Immature natural killer cell (primary cell): ENCODE measurements at places on chromosomes 11 and 22. TPM values are rescaled to one million over a fixed set of nuclear protein-coding genes. Genes with fewer than 3 reads are reported as not detected.

DNA sequence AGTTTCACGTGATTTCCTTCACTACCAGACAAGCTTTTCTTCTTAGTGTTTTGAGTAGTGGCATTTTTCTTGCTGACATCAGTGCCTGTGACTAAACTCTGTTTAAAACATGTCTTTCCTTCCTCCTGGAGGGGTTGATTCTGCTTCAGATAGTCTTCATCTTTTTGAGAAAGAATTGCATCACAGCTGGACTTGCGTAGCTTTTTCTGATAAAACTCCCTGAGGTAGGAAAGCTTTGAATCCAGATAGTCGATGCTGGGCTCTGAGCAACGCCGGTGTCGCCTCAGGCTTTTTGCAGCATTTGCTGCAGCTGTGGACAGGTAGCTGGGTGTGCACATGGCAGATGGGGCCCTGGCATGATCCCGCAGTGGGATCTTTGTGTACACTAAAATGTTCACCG is 131.7 kb downstream of the ARHGAP20 start:
- H3K27ac ChIP-seq, result no peak overlapping the region
- H3K27me3 ChIP-seq, result no peaks in the 10 kb centered on the region
- no peaks in the 10 kb centered on the region for H3K4me1 ChIP-seq

- no peaks in the 10 kb centered on the region for H3K4me1 ChIP-seq
- H3K4me3 ChIP-seq, result no peak overlapping the region
- H3K27ac ChIP-seq, result peak overlapping the region; percentile 35
- peaks cover 45% of the 10 kb centered on the region for H3K36me3 ChIP-seq
- peak; percentile 51 for DNase-seq
Measured at GRCh38 chr22:23289851-23290724, 109.8 kb downstream of the BCR start.

GRCh38 chr11:70694371-70694770 is 296.0 kb downstream of the CTTN start:
- peaks cover 6% of the 10 kb centered on the region for H3K27me3 ChIP-seq
- H3K4me3 ChIP-seq, result no peak overlapping the region
- no peak overlapping the region for H3K27ac ChIP-seq
- H3K36me3 ChIP-seq, result no peaks in the 10 kb centered on the region
- no peaks in the 10 kb centered on the region for H3K4me1 ChIP-seq

SMIM35 gene
- 1.1 TPM for polyA plus RNA-seq

WT1 gene
- polyA plus RNA-seq, result not detected

GRCh38 chr11:125055107-125055715 is 7.9 kb upstream of the SLC37A2 start:
- no peak overlapping the region for H3K27ac ChIP-seq
- H3K4me1 ChIP-seq, result no peaks in the 10 kb centered on the region
- no peak for DNase-seq

PATE4 gene
- polyA plus RNA-seq, result not detected

GRCh38 chr11:14949437-14950147 is 22.6 kb downstream of the CALCA start:
- no peaks in the 10 kb centered on the region for H3K36me3 ChIP-seq
- H3K27me3 ChIP-seq, result no peaks in the 10 kb centered on the region
- no peak for DNase-seq
- no peak overlapping the region for H3K4me3 ChIP-seq
- H3K4me1 ChIP-seq, result no peaks in the 10 kb centered on the region

DNA sequence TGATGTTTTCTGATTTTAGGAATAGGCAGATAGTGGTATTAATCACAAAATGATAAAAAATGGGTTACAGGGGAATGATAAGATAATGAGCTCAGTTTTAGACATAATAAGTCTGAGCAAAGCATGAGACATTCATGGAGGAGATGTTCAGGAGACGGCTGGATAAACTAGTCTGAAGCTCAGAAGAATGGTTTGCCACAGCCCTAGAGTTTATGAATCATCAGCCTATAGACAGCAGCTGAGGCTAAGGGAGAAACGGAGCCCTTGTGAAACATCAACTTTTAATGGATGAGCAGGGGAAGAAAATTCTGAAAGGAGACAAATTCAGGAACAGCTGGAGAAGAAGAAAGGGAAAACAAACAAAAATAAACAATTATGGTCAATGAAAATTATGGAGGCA is 87.2 kb downstream of the RELT start:
- no peaks in the 10 kb centered on the region for H3K27me3 ChIP-seq
- no peak for DNase-seq
- H3K27ac ChIP-seq, result no peak overlapping the region
- peaks cover 5% of the 10 kb centered on the region for H3K36me3 ChIP-seq
- H3K4me1 ChIP-seq, result peaks cover 7% of the 10 kb centered on the region
- no peak overlapping the region for H3K4me3 ChIP-seq

TTC17 gene
- polyA plus RNA-seq, result 47.7 TPM

DNA sequence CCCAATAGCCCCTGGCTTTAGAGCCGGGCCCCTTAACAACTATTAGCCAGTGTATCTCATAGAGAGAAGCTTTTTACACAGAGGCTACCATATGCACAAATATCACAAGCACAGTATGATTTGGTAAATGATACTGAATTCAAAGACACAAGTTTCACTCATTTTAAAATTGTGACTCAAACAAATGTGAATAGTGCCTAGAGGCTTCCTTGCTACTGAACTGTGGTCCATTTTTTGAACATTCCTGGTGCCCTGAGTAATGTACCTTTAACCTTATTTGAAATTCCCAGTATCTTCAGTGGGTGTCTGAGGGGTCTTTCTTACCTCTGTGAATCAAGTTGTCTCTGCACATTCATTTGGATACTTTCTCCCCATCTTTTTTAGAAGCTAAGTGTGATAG is 156.2 kb downstream of the MAML2 start:
- H3K36me3 ChIP-seq, result peaks cover 4% of the 10 kb centered on the region
- no peak for DNase-seq
- peaks cover 63% of the 10 kb centered on the region for H3K4me1 ChIP-seq

GRCh38 chr11:121741761-121742361 is 289.1 kb upstream of the SORL1-AS1 start:
- H3K27ac ChIP-seq, result no peak overlapping the region
- H3K4me3 ChIP-seq, result no peak overlapping the region
- no peaks in the 10 kb centered on the region for H3K4me1 ChIP-seq
- peaks cover 25% of the 10 kb centered on the region for H3K36me3 ChIP-seq
- DNase-seq, result no peak
- no peaks in the 10 kb centered on the region for H3K27me3 ChIP-seq

DNA sequence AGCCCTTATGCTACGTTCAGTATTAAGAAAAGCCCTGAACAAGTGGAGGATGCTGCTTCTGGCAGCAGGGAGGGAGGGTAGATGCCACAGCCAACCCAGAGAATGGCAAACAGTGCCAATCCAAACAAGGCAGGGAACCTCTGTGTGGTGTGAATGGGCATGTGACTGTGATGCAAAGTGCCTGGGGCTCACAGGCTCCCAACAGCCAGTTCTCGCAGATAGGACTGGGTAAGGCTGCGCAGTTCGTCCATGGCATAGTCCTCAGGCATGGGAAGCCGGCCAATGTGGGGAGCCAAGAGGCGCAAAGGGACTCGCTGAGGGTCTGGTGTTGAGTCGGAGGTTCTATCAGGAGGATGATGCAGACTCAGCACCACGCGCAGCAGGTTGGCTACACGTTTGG is 4.8 kb upstream of the CHRNA10 start:
- no peak overlapping the region for H3K4me3 ChIP-seq
- H3K4me1 ChIP-seq, result no peaks in the 10 kb centered on the region
- DNase-seq, result no peak
- no peak overlapping the region for H3K27ac ChIP-seq

DNA sequence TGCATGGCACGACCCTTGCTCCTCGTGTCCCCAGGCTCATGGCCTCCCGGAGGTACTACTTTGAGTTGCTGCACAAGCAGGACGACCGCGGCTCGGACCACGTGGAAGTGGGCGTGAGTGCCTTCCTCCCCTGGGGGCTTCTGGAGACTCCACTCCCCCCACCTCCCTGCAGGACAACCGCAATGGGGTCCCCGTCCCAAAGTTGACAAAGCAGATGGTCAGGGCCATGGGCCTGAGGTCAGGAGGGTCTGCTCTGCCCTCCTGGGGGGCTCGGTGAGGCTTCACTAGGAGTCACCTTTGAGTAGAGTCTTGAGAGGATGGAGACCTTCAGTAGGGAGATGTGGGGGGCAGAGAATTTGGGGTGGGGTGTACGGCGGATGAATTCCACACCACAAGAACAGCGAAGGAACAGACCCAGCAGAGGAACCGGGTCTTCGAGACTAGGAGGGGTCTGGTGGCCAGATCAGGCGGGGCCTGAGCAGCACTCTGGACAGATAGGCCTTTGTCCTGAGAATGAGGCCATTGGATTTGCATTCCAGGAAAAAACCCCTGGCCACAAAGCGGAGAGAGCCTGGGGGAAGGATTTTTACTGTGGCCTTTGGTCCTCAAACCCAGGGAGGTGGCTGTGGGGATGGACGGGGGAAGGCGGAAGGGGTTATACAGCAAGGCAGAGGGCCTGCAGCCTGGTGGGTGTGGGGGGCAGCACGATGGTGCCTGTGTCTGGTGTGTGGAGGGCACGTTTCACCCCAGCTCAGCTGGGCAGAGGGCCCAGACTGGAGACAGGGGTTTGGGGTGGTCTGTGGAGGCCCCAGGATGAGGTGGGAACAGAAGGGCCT is 4.6 kb downstream of the B4GALNT4 start:
- no peaks in the 10 kb centered on the region for H3K4me1 ChIP-seq
- peaks cover 4% of the 10 kb centered on the region for H3K27me3 ChIP-seq
- H3K36me3 ChIP-seq, result no peaks in the 10 kb centered on the region
- DNase-seq, result no peak
- no peak overlapping the region for H3K4me3 ChIP-seq

GRCh38 chr11:85810871-85811611 is at the start of gene SYTL2:
SYTL2 (minus strand) TSS chr11:85811141; CDS start chr11:85757725, 53,416 bp downstream.
- DNase-seq, result peak; percentile 82
- peak within 1 kb of the TSS; percentile 95 for H3K4me3 ChIP-seq
- H3K36me3 ChIP-seq, result no peaks in the 10 kb centered on the region
- H3K27ac ChIP-seq, result peak within 1 kb of the TSS; percentile 95
- peaks cover 43% of the 10 kb centered on the region for H3K4me1 ChIP-seq
